Stimulated activated CD4-positive, alpha-beta T cell treated with anti-CD3 and anti-CD28 coated beads, Interleukin-2, amount 100 ng/mL, for 48 hours (primary cell): ENCODE measurements at places on chromosomes 16 and 17.

- no peak for DNase-seq
Measured at GRCh38 chr17:4562015-4562969, 1.9 kb upstream of the GGT6 start.

DNA sequence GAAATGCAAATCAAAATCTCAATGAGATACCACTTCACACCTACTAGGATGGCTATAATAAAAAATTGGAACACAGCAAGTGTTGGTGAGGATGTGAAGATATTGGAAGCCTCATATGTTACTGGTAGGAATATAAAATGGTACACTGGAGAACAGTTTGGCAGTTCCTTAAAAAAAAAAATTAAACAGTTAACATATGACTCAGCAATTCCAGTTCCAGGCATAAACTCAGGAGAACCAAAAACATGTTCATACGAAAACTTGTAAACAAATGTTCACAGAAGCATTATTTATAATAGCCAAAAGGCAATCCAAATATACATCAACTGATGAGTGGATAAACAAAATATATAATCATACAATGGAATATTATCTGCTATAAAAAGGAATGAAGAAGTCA, 28.2 kb downstream of the ZNF652 start:
- DNase-seq = no peak

- DNase-seq = no peak
Measured at GRCh38 chr17:81371910-81372760, 23.1 kb upstream of the BAHCC1 start.

DNA sequence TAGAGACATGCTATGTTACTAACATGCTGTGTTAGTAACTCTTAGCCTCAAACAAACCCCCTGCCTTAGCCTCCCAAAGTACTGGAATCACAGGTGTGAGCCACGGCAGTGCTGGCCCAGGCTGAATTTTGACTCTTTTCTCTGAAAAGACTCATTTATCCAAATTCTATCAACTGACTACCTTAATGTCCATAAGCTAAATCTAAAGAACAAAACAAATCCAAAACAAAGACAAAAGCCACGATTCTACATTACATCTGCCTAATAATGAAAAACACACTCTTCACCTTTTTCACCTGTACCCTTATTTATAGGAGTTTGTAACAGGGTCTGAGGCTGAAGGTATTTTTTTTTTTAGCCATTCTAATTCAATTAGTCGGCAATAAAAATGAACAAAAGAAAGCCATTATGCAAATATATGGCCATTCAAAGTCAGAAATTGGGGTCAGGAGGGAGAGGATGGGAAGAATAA, 432.5 kb downstream of the RBFOX1 start:
- DNase-seq = no peak

DNA sequence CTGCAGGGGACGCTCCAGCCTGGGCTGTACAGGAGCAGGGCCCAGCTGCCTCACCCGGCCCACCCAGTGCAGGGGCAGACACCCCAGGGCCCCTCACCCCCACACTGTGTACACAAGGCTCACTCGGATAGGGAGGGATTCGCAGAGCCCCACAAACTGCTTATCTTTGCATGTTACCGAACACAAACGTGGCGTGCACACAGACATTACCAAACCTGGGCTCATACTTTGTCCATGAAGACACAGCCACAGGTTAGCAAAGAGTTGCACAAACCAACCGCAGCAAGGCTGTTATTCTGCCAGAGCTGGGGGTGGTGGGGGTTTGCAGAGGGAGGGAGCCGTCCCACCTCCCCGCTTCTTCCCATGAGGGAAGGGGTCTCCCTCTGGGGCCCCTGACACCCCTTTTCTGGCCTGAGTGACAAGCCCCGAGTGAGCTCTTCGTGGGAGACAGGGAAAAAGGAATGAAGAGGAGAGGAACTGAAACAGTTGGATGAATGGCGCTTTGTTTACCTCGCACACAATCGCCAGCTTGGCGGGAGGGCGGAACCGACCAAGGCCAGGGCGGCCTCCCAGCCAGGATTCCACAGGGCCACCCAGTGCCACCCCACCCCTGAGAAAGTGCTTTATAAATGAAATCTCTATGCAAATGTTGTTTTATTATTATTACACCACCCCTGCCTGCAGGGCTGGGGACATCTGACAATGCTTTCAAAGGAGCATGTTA, 434 bp upstream of the CPSF4L start:
- DNase-seq = no peak

DNA sequence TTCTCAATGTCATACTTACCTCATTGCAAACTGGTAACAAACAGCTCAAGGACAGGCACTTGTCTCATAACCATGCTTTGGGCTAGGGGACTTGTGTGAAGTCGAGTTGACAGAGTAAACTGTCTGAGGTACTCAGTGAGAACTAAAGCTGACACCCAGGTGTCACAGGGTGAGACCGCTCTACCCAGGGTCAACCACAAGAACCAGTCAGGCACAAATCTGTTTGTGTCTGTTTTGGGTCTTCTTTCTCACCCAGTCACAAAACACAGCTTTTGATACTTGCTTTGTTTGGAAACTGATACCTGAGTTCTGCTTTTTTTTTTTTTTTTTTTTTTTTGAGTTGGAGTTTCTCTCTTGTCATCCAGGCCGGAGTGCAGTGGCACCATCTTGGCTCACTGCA, 161.1 kb downstream of the STX8 start:
- DNase-seq = no peak

- no peak for DNase-seq
Measured at GRCh38 chr17:27207073-27207513, 86.8 kb upstream of the WSB1 start.

- peak; percentile 82 for DNase-seq
Measured at GRCh38 chr17:76714822-76715495, 4.2 kb upstream of the MXRA7 start.

- DNase-seq = peak; percentile 6
Measured at GRCh38 chr16:50067290-50067853, 1.6 kb downstream of the HEATR3 start.

DNA sequence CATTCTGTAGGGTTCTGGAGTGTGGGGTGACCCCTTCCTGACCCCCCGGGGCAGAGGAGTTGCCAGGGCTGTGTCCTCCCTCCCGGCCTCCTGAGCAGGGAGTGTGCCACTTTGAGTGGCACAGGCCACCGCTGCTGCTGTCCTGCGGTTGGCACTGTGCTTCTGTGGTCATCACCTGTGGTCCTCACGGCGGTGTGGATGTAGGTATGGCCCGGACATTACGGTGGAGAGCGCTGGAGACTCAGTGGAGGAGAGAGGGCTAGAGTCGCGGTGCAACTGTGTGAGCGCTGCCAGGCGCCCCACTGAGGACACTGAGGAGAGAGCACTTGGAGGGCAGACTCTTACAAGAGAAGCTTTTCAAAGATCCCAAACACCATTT, 39.1 kb downstream of the PGS1 start:
- DNase-seq = no peak

GRCh38 chr17:57292091-57292490, 35.8 kb downstream of the MSI2 start:
- no peak for DNase-seq

DNA sequence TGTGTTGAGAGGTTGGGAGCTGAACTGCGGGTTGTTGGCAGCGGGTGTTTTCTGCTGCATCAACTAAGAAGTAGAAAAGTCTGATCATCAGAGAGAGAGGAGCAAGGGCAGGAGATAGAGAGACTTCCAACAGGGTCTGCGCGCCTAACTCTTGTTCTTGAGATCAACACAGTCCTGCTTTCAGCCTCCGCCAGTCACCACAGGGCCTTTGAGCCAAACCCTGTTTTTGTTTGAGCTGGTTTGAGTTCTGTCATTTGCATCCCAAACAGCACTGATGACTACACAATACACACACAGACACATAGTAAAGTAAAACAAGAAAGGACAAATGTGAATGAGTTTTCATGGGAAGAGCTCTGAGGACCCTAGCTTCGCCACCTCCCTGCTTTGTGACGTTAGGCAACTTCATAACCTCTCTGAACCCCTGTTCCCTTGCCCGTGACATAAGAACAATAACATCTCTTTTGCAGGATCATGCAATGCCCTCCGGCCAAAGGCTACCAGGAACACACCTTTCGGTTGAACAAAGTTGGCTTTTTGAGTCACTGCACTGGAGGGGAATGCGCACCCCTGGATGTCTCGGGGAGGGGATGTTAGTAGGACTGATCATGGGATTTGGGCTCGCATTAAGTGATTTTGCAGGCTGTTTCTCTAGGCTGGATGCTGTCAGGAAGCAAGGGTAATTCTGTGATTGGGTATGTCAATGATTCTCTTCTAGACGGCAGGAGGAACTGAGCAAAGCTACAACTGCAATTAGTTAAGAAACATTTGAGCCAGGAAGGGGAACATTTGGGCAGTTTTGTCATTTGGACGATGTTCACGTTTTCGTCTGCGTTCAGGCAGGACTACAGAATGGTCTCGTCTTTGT, 92.3 kb downstream of the C16orf78 start:
- no peak for DNase-seq

GRCh38 chr17:38660097-38661025, 14.4 kb downstream of the EPOP start:
- DNase-seq = no peak

DNA sequence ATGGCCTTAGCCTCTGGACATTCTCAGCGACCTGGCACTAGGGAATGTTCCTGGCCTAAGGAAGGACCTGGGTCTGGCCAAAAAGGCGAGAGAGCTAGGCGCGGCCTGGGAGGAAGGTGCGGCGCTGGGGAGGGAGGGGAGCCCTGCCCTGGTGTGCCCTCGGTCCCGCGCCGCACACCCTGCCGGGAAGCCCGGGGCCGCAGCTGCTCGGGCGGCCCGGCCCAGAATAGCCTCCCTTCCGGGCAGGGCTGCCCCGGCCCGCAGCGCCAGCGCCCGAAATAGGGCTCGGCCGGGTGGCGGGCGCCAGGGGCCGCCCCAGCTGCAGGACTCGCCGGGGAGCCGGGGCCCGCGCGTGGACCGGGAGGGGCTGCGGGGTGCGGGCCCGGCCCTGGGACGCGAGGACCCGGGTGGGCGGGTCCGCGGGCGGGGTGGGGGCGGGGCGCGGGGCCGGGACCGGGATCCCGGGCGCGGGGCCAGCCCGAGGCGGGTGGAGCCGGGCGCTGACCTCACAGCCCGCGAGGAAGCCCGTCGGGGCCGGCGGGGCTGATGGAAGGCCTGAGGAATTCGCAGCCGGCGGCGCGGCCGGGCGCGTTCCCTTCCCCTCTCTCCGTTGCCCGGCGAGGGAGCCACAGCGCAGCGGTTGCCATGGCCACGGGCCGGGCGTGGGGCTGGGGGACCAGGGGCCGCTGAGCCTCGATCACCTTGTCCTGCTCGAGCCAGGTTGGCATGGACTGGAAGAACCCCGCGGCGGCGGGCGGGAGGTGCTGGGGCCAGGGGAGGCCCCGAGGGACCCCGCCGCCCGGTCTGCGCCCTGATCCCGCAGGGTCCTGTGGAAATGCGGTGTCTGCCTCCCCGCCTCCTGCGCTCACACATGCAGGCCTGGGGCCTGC, 18.1 kb downstream of the SOCS3 start:
- DNase-seq = no peak

- DNase-seq = no peak
Measured at GRCh38 chr16:4365014-4365406, 6.6 kb upstream of the VASN start.

- DNase-seq = no peak
Measured at GRCh38 chr16:72380283-72380682, 208.3 kb upstream of the PMFBP1 start.

GRCh38 chr16:24471561-24472350, 67.6 kb upstream of the RBBP6 start:
- no peak for DNase-seq

- DNase-seq = no peak
Measured at GRCh38 chr16:48165961-48166578, 10.3 kb upstream of the ABCC12 start.

GRCh38 chr16:52002026-52002425, 544.9 kb downstream of the TOX3 start:
- no peak for DNase-seq

GRCh38 chr16:48608871-48609651, 919 bp downstream of the N4BP1 start:
- DNase-seq = peak; percentile 34

GRCh38 chr16:8733849-8734540, 59.6 kb downstream of the ABAT start:
- DNase-seq = no peak

GRCh38 chr17:65374966-65375365, 186.5 kb downstream of the AXIN2 start:
- DNase-seq = no peak
